Hair follicular keratinocyte (primary cell): ENCODE measurements at places on chromosomes 3 and 15. TPM values are rescaled to one million over a fixed set of nuclear protein-coding genes. Genes with fewer than 3 reads are reported as not detected.

MYEF2 gene
- 0.70 and 3.8 TPM in 2 replicates for total RNA-seq

CNTN4 gene
- total RNA-seq = not detected in 2 replicates

HEMK1 gene
- 19.5 and 21.2 TPM in 2 replicates for total RNA-seq

CPEB1 gene
- total RNA-seq = 0.04 TPM in 1 of 2 replicates, not detected in the other

CADPS gene
- 0.27 TPM in 1 of 2 replicates, not detected in the other for total RNA-seq

ZNF639 gene
- 24.4 and 31.3 TPM in 2 replicates for total RNA-seq

AQP9 gene
- 0.08 TPM in 2 replicates for total RNA-seq

IL17RB gene
- total RNA-seq = not detected in 2 replicates

MCF2L2 gene
- 0.04 and 0.55 TPM in 2 replicates for total RNA-seq

DPPA4 gene
- total RNA-seq = not detected in 2 replicates

IGDCC3 gene
- total RNA-seq = not detected in 2 replicates

PPARG gene
- total RNA-seq = 0.39 and 0.80 TPM in 2 replicates

IL17RE gene
- total RNA-seq = 10.8 and 19.7 TPM in 2 replicates

SLCO2A1 gene
- under 0.01 TPM in 2 replicates for total RNA-seq

CPNE9 gene
- not detected in 2 replicates for total RNA-seq

SLC22A13 gene
- total RNA-seq = not detected in 2 replicates

CYP1A1 gene
- 1.0 and 1.9 TPM in 2 replicates for total RNA-seq

PTH1R gene
- total RNA-seq = not detected in 2 replicates

PDCD6IP gene
- total RNA-seq = 103 and 110 TPM in 2 replicates

SLC6A1 gene
- total RNA-seq = not detected in 2 replicates
